ENCODE measurements at places on chromosomes 6 and 20. TPM values are rescaled to one million over a fixed set of nuclear protein-coding genes. Genes with fewer than 3 reads are reported as not detected.
A peak's percentile ranks its signal among the peaks of the same experiment; 100 is the strongest.

GRCh38 chr6:91704531-91704930 lies 1117.7 kb upstream of the MAP3K7 start:
- no peak overlapping the region for H3K4me3 ChIP-seq
- H3K36me3 ChIP-seq = no peaks in the 10 kb centered on the region
- no peaks in the 10 kb centered on the region for H3K27me3 ChIP-seq
- no peak for DNase-seq
- H3K27ac ChIP-seq = no peak overlapping the region
- H3K4me1 ChIP-seq = no peaks in the 10 kb centered on the region

Gene SDHAF4
- 13.4 TPM for polyA plus RNA-seq

Gene C6orf132
- polyA plus RNA-seq = 44.3 TPM

GRCh38 chr6:56263596-56264315 lies 16.4 kb upstream of the COL21A1 start:
- peak; percentile 13 for DNase-seq
- no peak overlapping the region for H3K4me3 ChIP-seq
- H3K4me1 ChIP-seq = no peaks in the 10 kb centered on the region
- no peaks in the 10 kb centered on the region for H3K36me3 ChIP-seq

GRCh38 chr6:28747631-28748157 lies 176.1 kb downstream of the TRIM27 start:
- DNase-seq = no peak
- peaks cover 52% of the 10 kb centered on the region for H3K27me3 ChIP-seq
- no peaks in the 10 kb centered on the region for H3K4me1 ChIP-seq
- H3K27ac ChIP-seq = no peak overlapping the region
- H3K36me3 ChIP-seq = no peaks in the 10 kb centered on the region
- H3K4me3 ChIP-seq = no peak overlapping the region

DNA sequence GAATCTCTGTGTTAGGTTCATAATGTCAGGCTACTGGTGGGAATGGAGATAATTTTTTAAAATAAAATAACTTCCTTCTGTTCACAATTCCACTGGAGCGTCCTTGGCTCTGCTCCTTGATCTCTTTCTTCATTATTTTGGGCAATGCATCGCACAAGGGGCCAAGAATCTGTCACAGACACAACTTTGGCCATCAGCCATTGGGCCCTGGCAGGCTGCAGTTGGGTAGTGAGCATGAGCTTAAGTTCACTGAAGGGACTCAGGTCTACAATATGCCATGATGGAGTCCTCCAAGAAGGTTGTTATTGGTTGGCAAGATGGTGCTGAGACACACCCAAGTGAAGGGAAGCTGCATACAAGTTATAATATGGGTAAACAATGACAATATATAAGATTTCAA lies 40.0 kb downstream of the CYP39A1 start:
- H3K36me3 ChIP-seq = no peaks in the 10 kb centered on the region
- H3K4me3 ChIP-seq = no peak overlapping the region
- no peaks in the 10 kb centered on the region for H3K27me3 ChIP-seq
- no peak overlapping the region for H3K27ac ChIP-seq

Gene SLPI
- 20.1 TPM for polyA plus RNA-seq

DNA sequence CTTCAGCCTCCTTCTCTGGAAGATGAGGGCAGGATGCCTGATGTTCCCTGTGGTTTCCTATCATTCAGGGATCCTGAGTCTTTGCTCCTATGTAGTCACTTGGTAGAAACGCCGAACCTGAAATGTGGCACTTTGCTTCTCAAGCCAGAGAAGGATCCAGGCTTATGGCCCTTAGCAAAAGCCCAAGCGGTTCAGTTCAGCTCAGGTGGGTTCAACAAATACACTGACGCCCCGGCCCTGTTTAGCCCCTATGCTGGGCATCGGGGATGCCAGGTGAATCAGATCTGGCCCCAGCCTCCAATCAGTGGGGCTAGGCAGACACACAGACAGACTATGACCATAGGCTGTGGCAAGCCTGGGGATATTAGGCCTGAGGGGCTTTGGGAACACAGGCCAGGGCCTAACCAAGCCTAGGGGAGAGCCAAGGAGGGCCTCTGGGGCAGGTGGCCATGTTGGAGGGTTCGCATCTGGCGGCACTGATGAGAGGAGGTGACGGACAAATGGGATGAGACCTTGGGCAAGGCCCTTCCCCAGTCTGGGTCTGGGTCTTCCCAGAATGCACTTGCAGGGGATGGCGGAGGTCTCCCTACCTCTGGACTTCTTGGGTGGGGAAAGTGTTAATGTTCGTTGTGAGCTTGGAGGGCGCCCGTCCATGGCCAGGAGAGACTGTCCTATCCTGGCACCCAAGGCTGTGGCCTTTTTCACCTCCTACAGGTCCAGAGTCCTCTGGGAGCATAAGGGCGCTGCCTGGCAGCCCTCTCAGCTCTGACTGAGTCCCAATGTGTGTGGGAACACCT lies 17.6 kb upstream of the SRC start:
- no peak for DNase-seq
- H3K4me1 ChIP-seq = peaks cover 10% of the 10 kb centered on the region
- no peaks in the 10 kb centered on the region for H3K27me3 ChIP-seq
- no peak overlapping the region for H3K4me3 ChIP-seq
- H3K36me3 ChIP-seq = no peaks in the 10 kb centered on the region

- H3K36me3 ChIP-seq = no peaks in the 10 kb centered on the region
- peak overlapping the region; percentile 44 for H3K4me3 ChIP-seq
- H3K27ac ChIP-seq = peak overlapping the region; percentile 97
- peaks cover 9% of the 10 kb centered on the region for H3K27me3 ChIP-seq
These were observed 5.8 kb upstream of the GATA5 start for GRCh38 chr20:62481425-62482145.

DNA sequence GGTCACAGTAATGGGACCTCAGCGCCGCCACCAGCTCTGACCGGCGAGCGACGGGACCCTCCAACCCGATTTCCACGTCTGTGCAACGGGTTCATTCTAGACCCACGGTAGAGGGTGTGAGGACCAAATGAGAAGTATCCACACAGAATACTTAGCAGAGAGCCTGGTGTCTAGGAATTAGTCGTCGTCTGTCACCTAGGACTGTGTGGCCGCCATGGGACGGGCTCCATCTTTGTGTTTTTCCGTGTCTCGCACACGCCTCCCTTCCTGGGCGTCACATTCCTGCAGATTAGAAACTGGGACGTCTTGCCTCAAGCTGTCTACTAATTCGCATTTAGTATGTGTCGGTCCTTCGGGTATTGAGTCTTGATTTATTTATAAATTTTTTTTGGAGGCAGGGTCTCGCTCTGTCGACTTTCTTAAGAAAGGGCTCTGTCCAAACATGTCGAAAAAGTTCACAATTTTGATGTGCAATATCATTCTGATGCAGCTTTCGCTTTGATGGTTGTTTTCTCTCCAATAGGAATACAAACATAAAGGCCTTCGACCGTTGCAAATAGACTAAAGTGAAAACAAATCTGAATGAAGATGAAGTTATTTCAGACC lies 563 bp downstream of the MGME1 start:
- peak overlapping the region; percentile 99 for H3K27ac ChIP-seq
- no peaks in the 10 kb centered on the region for H3K27me3 ChIP-seq
- no peak for DNase-seq

DNA sequence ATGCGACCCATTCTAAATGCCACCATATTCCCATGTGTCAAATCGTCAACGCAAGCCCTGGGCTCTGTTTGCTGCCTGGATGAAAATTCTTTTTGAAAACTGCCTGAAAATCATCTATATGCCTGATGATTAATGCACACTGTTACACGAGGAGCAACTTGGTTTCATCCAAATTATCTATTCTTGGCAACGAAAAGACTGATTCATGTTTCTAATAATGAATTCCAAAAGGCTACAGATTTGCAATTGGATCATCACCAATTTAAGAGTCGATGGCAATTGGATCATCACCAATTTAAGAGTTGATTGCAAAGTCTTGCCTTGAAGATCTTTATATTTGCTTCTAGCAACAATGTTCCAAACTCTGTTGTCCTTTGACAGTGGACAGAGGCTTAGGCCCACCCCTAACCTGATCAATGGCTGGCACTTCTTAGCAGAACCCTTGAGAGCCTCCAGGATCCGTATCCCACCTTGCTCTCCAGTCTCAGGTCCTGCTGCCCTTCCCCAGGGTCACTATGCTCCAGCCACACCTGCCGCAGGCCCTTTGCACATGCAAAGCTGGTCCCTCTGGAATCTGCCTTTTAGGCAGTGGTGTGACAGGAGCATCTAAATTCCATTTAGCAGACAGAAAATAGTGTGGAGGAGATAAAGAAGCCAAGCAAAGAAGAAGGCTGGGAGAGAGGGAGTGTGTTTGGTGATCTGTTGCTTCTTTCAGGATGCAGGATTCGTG lies 460.9 kb upstream of the SULF2 start:
- H3K4me3 ChIP-seq = no peak overlapping the region
- H3K4me1 ChIP-seq = no peaks in the 10 kb centered on the region
- H3K36me3 ChIP-seq = no peaks in the 10 kb centered on the region
- no peaks in the 10 kb centered on the region for H3K27me3 ChIP-seq
- no peak for DNase-seq
- no peak overlapping the region for H3K27ac ChIP-seq
